ENCODE measurements at places on chromosomes 13 and 19. TPM values are rescaled to one million over a fixed set of nuclear protein-coding genes. Genes with fewer than 3 reads are reported as not detected.

DNA sequence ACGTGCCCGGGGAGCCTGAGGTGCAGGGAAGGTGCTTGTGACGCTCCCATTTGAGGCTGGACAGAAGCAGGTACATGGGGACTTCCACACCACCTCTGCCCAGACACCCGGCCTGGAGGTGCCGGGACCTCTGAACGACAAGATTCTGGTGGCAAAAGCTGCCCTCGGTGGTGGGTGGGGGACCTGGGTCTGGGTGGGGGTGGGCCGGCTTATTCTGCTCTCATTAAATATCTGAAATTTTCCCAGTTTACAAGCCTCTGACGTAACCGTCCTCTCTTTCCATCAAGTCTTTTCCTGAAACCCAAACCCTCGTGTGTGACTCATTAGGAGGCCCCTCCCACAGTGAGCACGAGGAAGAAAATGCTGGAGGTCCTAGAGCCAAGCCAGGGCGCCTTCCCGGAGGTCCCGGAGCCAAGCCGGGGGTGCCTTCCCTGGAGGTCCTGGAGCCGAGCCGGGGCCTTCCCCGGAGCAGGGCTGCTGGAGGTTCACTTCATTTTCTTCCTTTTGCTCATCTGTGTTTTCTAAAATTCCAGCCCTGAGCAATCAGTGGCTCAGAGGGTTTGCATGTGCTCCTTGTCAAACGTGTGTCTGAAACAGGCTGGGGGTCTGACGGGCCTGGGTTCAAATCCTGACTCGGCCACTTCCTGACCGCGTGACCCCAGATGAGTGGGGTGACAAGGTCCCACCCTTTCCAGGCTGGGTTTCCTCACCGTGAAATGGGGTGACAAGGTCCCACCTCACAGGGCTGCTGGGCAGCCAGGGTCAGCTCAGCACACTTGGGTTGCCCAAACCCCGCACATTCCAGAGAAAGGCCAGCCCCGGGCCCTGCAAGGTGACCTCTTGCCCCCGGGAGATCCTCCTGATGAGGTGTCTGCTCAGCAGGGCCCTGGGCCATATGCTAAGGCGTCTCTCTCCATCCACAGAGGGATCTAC is 10.0 kb downstream of the CFD start:
- DNase-seq: no peak

DNA sequence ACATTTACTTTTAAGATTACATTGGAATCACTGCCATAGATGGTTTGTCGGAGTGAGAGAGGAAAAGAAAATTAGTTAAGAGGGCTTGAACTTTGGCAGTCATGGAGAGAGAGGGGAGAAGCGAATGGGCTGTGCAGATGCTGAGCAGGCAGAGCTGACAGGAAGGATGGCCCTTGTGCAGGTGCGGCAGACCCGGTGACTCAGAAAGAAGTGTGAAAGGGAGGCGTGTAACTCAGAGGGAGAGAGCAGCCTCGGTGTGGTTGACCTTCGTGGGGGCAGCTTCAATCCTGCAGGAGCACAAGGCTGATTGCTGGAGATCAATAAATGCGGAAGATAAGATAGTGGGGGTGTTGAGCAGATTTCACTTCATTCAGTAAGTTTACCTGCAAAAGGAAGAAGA is 76.9 kb downstream of the TNFSF13B start:
- DNase-seq: no peak

DNA sequence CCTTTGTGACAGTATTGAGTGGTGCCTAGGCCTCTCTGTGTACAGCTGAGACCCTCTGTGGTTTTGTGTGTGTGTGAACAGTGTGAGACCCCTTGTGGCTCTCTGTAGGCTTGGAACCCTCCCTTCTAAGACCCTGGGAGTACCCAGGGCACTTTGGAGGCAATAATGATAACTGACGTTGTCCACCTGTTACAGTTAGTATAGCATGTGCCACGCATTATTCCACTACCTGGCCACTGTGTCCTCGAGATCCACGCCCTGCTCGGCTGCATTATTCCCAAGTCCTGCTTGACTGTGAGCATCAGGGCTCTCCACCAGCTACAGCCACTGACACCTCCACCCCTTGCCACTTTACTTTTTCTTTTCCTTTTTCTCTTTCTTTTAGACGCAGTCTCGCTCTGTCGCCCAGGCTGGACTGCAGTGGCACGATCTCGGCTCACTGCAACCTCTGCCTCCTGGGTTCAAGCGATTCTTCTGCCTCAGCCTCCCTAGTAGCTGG is 2.0 kb downstream of the GRAMD1A start:
- no peak for DNase-seq

- DNase-seq: peak; percentile 98
Measured at GRCh38 chr13:113647351-113648215, 10.4 kb downstream of the ATP4B start.

DNA sequence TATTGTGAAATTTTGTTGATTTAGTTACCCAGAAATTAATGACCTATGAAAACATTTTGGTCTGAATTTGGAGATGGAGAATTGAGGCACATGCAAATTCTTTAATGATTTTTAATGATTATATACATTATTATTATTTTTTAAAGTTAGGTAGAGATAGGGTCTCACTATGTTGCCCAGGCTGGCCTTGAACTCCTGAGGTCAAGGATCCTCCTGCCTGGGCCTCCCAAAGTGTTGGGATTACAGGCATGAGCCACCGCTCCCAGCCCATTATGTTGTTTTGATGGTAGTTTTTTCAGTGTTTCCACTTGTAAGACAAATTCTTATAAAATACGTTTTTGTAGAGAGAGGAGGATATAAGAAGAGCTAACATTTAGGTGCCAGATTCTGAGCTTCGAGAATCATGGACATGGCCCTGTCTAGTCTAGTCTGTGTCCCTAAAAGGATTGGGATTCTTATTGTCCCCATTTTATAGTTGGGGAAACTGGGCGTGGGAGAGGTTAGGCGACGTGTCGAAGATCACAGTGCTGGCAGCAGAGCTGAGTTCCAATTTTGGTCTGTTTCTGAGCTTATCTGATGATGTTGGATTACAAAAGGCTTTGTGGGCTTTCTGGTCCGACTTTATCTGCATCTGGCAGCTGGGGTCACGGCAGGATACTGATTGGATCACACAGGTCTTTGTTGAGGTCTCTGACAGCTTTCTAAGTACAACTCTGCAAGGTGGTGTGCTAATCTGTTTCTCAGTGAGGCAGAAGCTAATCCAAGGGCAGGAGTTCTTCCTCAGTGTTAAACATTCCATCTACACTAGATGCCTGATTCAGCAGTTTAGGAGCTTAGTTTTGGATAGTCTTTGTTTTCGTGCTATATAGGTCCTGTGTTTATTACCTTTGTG is 7.5 kb upstream of the WDR88 start:
- no peak for DNase-seq

DNA sequence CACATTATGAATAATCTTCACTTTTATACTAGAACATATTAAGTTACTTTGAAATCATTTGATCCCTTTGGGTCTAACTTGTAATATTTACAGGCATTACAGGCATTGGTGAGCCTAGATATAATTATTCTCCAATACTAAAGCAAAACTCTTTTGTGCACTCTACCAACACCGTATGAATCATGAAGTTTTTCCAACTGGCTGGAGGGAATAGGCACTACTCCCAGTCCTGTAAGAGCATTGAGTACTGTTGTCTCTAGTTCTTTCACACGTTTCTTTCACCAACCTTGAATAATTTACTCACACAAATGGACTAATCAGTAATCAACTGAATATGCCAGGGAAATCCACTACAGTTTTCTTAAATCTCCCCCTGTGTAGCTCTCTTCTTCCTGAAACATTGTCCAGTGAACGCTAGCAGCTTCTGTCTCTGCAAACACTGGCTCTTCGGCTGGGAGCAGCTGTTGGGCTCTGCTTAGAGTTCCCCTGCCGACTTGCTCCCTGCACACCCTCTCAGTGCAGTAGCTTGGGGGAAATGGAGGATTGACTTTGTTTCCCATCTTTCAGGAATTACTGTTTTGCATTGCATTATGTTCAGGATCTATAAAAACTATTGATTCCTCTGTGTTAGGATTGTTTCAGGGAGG is 476.7 kb downstream of the RFC3 start:
- peak; percentile 42 for DNase-seq

DNA sequence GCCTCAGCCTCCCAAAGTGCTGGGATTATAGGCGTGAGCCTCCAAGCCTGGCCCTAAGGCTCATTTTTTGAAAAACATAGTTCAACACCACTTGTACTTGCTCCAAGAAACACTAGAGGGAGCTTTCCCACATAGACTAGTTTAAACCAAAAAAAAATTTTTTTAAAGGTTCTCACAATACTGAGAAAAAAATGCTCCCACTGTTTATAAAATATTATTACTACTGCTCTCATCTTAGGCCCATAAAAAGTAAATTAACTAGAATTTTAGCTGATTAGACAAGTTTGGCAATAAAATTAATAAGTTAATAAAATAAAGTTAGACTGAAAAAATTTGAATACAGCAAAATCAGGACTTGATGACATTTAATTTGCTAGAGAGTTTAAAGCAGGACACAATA is 109.5 kb downstream of the TBC1D4 start:
- no peak for DNase-seq

DNA sequence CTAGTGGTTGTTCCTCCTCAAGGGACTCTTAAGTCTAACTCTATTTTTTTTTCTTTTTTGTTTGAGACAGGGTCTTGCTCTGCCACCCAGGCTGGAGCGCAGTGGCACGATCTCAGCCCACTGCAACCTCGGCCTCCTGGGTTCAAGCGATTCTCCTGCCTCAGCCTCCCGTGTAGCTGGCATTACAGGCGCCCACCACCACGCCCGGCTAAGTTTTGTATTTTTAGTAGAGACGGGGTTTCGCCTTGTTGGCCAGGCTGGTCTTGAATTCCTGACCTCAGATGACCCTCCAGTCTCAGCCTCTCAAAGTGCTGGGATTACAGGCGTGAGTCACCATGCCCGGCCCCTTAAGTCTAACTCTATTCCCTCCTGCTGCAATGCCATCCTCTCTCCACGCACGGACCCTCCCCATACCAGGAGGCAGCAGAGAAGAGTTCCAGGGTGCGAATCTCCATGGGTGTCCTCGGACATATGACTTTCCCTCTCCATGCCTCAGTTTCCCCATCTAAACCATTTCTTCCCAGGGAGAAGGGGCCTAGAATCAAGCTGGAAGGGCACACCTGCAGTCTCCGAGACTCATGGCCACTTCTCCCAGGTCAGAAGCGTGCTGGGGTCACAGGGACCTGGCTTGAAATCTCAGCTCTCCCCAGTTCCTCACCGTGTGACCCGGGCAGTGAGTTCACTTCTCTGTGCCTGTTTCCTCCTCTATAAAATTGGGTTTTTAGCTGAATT is 6.0 kb upstream of the BCL3 start:
- DNase-seq: peak; percentile 64

DNA sequence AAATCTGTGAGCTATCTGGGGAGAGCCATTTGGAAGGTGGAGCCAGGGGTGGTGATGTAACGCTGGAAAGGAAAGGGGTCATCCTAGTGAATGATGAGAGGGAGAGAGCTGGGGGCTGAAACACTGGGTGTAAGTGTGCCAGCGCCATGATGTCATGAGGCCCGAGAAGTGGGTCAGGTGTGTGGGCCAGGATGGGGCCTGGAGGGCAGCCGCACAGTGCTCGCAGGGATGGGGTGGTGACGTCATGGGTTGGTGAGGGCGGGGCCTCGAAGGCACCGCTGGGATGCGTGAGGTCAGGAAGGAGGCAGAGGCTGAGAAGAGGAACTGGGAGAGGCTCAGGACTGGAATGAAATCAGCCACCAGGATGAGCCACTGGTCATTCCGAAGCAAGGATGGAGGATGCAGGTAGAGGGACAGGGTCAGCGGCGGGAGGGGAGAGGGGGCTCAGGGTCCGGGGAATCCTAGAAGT is 4.4 kb downstream of the CCDC61 start:
- no peak for DNase-seq

- DNase-seq: no peak
Measured at GRCh38 chr19:57248646-57249045, 8.2 kb downstream of the ZNF805 start.

GRCh38 chr13:57128909-57129308 is 11.8 kb upstream of the PRR20A start:
- DNase-seq: no peak

- no peak for DNase-seq
Measured at GRCh38 chr19:35304036-35304435, 12.1 kb downstream of the MAG start.

GRCh38 chr19:10742476-10742875 is 24.6 kb downstream of the DNM2 start:
- no peak for DNase-seq

GRCh38 chr13:47896111-47896510 is 105.0 kb downstream of the SUCLA2 start:
- no peak for DNase-seq

DNA sequence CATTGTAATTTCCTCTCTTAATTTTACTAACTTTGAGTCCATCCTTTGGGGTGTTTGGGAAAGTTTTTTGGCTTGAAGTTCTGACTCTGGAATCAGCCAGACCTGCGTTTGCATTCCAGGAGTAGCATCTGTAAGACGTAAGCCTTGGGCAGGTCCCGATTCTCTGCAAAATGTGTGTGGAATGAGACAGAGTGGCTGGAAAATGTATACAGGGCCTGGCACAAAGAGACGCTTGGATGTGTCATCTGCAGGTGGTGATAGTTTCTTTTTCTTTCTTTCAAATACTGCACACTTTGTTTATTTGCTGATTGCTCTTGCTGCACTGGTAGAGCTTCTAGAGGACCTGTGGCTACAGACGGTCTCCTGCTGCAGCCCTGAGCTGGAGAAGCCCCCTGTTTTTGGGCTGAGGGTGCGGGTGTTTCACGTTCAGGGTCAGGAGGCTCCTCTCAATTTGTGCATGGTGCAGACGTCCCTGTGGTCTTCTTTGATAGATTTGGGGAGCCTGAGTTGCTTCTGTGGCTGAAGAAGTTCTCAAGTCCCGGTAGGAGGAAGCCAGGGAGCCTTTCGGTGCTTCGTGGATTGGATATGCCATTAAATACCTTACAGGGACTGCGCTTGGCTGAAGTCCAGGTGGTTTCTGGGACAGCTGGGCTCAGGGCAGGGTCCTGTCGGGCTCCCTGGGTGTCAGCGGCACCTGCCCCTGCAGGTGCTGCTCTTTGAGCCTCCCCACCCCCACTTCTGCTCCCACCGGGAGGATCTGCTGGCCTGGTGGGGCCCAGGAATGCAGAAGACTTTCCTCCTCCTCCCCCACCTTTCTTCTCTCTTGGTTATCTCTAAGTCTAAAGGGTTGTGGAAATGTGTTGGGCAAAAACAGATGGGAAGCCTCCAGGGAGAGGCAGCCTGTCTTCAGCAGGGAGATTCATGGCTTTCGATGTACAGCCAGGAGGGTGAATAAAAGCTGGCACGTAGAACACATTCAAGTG is 44.0 kb upstream of the GAS6 start:
- no peak for DNase-seq

DNA sequence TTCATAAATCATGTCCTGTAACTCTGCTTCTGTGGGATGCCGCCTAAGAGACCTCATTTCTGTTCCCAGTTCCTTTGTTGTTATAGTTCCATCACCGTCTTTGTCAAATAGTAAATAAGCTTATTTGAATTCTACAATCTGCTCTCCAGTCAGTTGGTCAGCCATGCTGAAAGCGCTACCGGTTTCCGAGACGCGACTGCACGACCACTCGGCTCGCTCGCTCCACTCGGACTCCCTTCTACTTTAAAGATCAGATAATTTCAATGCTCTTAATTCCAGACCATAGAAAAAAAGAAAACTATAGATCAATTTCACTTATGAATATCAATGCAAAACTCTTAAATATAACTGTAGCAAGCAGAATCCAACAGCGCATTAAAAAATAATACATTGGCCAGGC is 64.2 kb upstream of the STK24 start:
- DNase-seq: no peak

GRCh38 chr19:39248806-39249205 is at the start of gene IFNL4:
IFNL4 (minus strand) TSS chr19:39248856.
- no peak for DNase-seq

PINLYP gene
- 12.5 TPM for total RNA-seq
